Activated gamma-delta T cell (primary cell): ENCODE measurements at places on chromosomes 2 and 18.

- no peak for DNase-seq
These were observed 2.8 kb upstream of the MXD1 start for GRCh38 chr2:69911985-69912563.

DNA sequence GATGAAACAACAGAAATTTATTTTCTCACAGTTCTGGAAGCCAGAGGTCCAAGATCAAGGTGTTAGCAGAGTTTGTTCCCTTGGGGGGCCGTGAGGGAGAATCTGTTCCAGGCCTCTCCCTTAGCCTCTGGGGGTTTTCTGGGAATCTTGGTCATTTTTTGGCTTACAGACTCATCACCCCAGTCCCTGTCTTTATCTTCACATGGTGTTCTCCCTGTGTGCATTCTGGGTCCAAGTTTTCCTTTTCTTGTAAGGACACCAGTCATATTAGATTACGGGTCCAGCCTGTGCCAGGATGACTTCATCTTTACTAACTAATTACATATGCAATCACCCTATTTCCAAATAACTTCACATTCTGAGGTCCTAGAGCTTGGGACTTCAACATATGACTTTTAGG is 292.5 kb upstream of the TRIB2 start:
- no peak for DNase-seq

- no peak for DNase-seq
These were observed 77.3 kb upstream of the RPL31 start for GRCh38 chr2:100924520-100925451.

- DNase-seq: no peak
These were observed 138.8 kb upstream of the CTAGE1 start for GRCh38 chr18:22556222-22557167.

- no peak for DNase-seq
These were observed 371.6 kb downstream of the HRH4 start for GRCh38 chr18:24831871-24832665.

DNA sequence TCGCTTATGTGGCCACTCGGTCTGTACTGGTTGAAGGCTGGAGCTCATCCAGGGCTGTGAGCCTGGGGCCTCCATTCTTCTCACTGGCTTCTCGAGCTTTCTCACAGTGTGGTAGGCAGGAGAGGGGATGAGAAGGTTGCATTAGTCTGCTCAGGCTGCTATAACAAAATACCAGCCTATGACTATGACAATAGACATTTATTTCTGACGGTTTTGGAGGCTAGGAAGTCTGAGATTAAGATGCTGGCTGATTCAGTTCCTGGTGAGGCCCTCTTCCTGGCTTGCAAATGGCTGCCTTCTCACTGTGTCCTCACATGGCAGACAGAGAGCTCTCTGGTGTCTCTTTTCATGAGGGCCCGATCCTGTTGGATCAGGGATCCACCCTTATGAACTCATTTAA is 6.2 kb upstream of the STK25 start:
- DNase-seq: no peak

- DNase-seq: no peak
These were observed 150.0 kb upstream of the ALKAL2 start for GRCh38 chr2:437756-438393.

GRCh38 chr2:105298017-105298416 is 31.5 kb downstream of the TGFBRAP1 start:
- DNase-seq: no peak
